ENCODE measurements at places on chromosomes 12 and 14.

GRCh38 chr14:20698018-20698329 is 9.4 kb downstream of the ANG start:
- DNase-seq, result no peak

- DNase-seq, result no peak
Observed at GRCh38 chr12:108237272-108237671, 101.8 kb downstream of the CMKLR1 start.

DNA sequence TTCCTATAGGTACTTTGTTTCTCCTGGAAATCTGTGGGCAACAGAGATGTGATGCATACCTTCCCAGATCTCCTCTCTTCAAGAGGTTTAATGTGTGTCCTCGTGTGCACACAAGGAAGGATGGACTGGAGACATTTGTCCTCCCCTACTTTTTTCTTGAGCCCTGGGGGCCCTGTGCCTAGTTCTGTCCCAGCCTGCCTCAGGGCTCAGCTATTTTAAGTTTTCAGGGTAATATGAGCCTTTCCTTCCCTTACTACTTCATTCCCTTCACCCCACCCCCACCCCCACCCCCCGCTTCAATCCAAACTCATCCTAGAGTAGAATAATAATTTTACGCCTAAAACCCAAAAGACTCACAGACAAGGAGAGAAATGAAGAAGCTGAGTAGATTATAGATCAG is 446 bp downstream of the STAC3 start:
- DNase-seq, result no peak

GRCh38 chr12:92757597-92758121 is 54.9 kb downstream of the PLEKHG7 start:
- peak; percentile 33 for DNase-seq

DNA sequence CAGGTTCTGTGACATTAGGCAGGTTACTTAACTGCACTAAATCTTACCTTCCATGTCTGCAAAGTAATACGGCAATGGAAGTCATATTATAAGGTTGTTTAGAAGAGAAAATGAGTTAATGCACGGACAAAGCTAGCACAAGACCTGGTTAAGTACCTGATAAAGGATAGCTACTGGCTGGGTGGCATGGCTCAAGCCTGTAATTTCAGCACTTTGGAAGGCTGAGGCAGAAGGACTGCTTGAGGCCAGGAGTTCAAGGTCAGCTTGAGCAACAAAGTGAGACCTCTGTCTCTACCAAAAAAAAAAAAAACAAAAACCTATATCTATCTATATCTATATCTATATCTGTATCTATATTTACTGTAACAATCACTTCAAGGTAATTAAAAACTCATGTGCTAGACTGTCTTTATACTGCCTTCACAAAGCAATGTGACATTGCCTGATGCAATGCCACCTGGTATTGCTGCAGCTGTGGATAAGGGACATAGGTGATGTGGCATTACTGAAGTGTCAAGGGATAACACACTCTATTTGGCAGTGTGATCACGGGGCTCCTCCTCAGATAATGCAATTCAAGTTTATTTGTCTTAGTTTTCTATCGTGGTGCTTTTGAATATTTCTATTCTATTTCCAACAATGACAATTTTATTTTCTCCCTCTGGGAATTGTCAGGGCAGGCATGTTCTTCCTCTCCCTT is 107.1 kb downstream of the PAX9 start:
- no peak for DNase-seq

DNA sequence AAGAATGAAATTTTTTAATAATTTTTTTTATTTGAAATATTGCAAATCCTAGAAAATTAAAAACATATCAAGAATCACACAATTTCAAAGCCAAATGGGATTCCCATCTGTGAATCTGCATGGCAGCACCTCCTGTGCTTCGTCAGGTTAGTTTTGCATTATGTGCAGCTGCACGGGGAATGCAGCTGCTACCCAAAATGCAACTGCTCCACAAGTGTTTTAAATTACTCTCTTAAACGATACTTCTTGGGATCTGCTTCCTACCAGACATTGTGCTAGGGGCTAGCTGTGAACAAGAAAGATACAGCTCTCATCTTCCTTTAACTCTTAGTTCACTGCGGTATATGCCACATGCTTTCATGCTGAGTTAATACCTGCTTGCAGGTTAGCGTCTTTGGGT is 154.2 kb downstream of the CRADD start:
- DNase-seq, result no peak

GRCh38 chr12:46366771-46367170 is 5.8 kb downstream of the SLC38A2 start:
- DNase-seq, result no peak

- DNase-seq, result no peak
Observed at GRCh38 chr14:93132472-93133065, 16.8 kb upstream of the ITPK1 start.

DNA sequence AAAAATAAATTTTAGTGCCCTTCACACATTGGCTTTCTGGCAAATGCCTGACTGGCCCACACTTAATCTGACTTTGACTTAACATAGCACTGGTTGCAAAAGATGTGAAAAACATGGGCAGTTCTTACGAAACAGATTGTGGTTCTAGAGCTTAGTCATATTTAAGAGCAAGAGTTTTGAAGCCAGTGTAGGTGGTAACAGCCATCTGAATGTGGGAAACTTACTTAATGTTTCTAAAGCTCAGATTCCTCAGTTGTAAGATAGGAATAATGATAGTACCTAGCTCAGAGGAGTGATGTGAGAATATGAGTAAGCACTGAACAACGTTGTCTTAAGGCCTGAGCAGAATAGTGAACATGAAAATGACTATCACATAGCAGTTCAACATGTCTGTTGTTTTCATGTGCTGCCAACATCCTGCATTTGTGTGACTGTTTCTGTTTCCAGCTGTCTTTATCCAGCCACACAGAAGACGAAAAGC is 262.7 kb downstream of the SYT1 start:
- DNase-seq, result no peak

DNA sequence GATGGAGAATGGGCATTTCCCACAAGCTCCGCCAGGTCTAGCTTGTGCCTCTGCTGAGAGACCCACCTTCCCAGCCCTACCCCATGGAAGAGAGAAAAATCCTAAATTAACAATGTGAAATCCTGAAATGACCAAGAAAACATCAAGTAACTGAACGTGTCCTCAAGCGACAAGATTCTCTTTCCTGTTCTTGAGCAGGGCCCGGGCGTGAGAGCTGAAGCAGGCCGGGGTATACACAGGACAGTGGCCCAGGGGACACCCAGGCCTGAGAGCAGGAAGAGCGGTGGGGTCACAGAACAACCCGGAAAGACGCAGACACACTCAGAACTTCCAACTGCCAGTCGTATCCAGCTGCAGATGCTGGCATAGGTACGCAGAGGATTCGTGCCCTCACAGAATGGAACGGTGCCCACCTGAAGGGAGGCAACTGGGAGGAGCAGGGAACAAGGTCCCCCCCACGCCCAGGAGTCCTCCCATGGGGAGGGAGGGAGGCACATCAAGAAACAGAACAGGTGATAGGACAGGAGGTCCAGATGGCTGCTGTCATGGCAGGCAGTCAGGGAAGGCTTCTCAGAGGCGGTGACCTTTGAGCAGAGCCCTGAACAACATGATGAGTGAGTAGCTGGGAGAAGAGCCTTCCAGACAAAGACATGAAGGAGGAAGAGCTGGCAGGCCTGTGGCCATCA is 9.1 kb downstream of the RIMBP2 start:
- no peak for DNase-seq

GRCh38 chr12:51270067-51270950 is at the start of gene SMAGP:
TSS of gene SMAGP (minus strand) at chr12:51270415. CDS start at chr12:51269278, 1,137 bp downstream.
- no peak for DNase-seq

All from Jurkat, Clone E6-1 (cell line).